Lower lobe of right lung (tissue), 2 donors: ENCODE measurements at places on chromosomes 1 and 21. TPM values are rescaled to one million over a fixed set of nuclear protein-coding genes. Genes with fewer than 3 reads are reported as not detected.

DNA sequence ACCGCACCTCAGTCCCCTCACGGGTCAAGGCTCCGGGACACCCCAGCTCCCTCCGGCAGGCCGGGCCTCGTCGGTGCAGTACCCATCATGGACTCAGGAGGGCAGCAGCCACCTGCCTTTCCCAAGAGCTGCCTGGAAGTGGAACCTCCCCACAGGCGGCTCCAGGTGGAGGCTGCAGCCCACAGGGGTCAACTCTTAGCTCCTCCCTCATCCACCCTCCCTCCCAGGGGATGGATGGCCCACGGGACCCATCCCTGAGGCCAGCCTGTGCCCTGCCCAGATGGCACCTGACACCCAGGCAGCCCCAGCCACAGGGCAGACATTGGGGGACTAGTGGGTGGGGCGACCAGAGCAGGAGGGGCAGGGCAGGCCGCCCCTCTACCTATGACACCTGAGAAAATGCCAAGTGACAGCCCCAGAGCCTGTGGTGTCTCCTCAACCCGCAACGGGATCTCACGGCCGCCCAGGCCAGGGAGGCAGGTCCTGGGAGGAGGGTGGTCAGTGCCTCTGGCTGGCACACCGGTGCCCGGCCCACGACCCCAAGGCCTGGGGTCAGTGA lies 1.2 kb upstream of the ARHGEF16 start:
- peak; percentile 83 for DNase-seq

The SELENON gene
- total RNA-seq = 83.4 TPM

The PLD5 gene
- 0.21 TPM for total RNA-seq

DNA sequence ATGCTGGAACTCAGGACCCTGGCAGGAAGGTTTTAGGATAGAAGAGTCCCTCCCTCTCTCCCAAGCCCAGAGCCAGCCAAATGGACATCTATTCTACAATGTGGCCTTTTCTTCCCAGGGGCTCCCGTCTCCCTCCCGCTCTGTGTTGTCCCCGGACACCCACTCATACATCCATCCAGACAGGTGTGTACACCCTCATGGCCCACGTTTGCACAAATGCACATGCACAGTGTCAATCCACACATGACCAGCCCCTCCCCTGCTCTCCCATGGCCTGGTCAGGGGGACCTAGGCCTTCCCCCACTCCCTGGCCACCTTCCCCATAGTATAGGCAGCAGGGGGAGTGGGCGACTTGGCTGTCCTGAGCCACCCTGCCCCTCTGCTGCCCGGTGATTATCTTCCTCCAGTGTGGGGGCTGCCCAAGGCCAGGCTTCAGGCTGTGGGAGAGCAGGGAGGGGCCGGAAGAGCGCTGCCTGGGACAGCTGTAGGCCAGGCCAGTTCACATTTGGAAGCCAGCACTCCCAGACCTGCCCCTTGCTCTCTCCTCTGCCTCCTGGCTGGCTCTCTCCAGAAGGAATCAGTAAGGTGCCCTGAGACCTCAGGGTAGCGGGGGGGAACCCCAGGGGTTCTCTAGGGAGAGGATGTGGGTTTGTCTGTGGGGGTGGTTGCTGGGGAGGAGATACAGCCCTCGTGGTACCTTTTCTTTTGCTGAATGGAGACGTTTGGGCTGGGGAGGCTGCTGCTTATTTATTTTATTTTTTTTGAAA lies 4.1 kb upstream of the PTPN7 start:
- no peak for DNase-seq

DNA sequence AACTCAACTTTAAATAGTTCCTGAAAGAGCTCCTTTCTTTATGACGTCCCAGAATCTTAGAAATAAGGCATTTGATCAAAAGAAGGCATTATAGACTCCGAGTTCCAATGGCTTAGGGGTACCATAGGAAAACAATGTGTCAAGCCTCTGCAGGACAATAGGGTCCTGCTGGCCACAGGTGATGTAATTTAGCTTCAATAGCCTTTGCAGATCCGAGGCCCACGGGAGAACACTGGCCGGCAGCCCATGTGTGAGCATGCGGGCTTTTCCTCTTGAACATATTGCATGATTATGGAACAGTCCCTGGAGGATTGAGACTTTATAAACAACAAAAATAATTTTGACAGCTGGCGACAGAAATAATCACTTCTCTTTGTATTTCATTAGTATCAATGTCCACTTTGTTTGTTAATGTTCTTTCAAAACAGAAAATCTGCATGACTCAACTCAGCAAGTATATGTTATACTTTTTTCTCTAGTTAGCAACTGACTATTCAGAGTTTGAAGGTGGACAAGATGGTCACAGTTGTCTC lies 49.0 kb upstream of the NR5A2 start:
- no peak for DNase-seq

DNA sequence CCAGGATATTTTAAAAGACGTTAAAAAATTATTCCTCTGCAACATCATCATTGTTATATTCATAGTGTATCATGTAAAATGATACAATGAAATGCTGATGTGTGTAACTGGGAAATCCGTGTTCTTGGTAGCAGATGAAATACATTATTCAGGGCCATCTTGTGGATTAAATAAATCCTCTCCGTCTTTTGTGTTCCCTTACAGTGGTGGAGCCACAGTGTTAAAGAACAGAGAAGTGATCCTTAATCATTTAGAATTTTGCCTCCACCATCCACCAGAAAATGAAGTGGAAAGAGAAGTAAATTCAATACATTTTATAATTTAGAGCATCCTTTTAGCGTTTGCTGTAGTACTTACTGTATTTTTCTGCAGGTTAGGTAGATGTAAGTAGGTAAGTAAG lies 1.3 kb downstream of the DYRK3 start:
- DNase-seq = no peak

GRCh38 chr1:98373056-98373455 lies 288.5 kb upstream of the SNX7 start:
- DNase-seq = no peak

DNA sequence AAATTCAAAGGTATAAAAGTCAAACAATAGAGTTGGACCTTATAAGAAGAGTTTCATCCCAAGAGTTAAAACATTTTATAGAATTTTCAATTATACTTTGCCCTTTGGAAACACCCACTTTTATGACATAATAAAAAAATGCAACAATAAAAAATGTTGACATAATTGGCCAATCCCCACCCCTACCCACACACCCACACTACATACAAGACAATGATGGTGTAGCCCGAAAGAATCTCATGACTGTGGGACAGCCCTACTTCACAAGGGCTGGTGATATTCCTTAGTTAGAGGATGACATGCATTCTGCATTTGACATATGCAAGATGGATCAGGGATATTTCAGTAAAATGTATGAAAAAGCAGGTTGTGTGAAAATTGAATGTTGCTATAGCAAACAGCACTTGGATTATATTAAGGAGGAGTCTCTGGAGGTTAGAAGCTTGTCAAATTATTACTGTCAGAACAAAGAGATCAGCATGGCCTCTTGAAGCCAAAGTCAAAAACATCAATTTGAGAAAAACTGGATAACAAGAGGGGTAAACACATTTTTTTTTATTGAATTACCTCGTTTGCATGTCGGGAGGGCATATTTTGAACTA lies 133.0 kb upstream of the SAMSN1 start:
- DNase-seq = no peak

DNA sequence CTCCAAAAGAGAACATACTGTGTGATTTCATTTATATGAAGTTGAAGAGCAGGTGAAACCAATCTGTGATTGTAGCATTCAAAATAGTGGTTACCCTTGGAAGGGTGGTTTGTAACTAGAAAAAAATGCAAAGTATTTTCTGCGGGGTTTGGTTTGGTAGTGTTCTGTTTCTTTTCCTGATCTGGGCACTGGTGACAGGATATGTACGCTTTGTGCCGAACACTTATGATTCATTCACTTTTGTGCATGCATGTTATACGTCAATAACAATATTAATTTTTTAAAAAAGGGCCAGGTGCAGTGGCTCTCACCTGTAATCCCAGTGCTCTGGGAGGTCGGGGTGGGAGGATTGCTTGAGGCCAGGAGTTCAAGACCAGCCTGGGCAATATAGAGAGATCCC lies 63.8 kb downstream of the CD34 start:
- no peak for DNase-seq

GRCh38 chr1:156414461-156415064 lies 45.6 kb downstream of the RHBG start:
- no peak for DNase-seq

GRCh38 chr1:11207898-11208611 lies 18.9 kb downstream of the ANGPTL7 start:
- no peak for DNase-seq

- DNase-seq = no peak
Measured at GRCh38 chr1:45005761-45006160, 5.4 kb downstream of the HECTD3 start.

DNA sequence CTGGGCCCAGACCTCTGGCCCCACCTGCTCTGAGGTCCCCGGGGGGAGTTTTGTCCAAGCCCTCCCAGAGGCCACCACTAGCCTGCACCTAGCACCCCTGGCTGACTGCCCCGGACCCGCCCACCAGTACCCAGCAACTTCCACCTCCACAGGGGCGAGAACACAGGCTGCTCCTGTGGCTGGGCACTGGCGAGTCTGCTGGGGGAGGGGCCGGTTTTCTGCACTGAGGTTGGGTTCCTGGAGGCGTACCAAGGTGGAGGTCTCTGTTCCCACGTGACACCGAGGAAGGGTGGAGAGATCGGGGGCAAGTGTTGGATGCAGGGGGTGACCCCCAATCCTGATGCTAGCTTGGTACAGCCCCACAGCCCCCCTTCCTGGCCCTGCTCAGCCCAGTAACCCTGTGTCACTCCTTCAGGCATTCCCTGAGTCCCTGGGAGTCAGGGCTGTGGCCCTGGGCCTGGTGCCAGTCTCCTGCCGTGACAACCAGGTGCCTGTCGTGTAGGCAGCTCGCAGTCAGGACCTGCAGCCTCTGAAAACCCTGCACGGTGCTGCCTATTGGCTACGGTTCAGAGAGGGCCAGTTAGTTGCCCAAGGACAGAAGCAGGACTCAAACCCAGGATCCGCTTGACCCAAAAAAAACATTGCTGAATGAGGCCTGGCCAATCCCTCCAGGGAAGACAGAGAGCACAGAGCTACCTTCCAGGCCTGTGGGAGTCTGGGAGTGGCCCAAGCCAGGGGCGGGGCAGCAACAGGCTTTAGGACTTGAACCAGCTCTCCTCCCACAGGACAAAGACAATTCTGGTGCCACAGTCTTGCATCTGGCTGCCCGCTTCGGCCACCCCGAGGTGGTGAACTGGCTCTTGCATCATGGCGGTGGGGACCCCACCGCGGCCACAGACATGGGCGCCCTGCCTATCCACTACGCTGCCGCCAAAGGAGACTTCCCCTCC lies 3.1 kb downstream of the ESPN start:
- no peak for DNase-seq

The GIPC2 gene
- total RNA-seq = 2.9 TPM

DNA sequence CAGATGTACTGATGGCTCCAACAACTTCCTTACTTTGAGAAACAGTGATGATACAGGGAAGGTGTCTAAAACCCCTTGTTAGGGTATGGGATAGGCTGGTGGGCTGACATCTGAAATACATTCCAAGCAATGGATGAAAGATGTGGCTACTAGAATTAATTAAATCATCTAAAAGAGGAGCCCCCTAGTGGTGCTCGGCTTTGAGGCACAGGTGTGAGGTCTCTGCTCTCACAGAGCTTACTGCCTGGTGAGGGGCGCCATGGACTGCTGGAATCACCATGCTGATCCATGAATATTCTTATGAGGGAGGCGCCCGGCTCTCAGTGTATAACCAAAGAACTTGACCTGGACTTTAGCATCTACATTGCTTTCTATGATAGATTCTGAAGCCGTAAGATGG lies 48.5 kb downstream of the GNG4 start:
- no peak for DNase-seq

- no peak for DNase-seq
Measured at GRCh38 chr21:37338671-37339551, 27.7 kb upstream of the DYRK1A start.

- no peak for DNase-seq
Measured at GRCh38 chr1:3477241-3477995, 23.0 kb downstream of the ARHGEF16 start.

DNA sequence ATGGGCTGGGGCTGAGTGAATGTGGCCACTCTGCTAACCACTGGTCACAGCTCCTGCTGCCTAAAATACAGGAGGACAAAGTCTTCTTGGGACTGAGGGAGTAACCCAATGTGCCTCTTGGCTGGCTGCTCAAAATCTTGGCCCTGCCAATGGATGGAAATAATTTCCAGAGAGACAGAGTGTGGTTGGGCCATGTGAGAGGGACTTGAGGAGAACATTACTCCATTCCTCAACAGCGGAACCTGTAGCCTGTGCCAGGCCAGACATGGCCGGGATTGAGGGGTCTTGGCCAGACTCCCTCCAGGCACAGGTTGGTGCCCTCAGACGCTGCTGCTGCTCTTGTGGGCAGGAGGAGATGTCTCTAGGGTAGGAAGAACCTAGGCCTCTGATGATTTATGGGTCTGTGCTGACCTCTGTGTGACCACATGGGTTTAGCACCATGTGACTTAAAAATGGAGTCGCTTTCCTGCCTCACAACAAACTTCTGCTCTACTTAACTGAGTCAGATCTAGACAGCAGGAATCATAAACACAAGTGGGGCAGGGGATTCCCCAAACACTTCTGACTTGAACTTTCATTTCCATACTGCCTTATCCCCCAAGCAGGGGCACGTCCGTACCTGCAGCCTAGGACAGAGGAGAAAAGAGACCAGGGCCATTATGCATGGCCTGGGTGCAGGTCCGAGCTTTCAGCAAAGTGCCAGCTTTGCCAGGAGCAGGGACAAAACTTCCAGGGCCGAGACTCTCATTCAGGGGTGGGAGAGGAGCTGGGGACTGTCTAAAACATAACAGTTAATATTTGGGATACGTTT lies 79.2 kb downstream of the CD34 start:
- no peak for DNase-seq

- DNase-seq = peak; percentile 71
Measured at GRCh38 chr1:50968821-50969610, 1.0 kb upstream of the CDKN2C start.

- DNase-seq = no peak
Measured at GRCh38 chr1:58256041-58256440, 290.5 kb downstream of the OMA1 start.

GRCh38 chr1:206679738-206680211 lies 4.9 kb upstream of the MAPKAPK2 start:
- DNase-seq = no peak

GRCh38 chr1:200488375-200489165 lies 78.7 kb upstream of the ZNF281 start:
- no peak for DNase-seq

The SLFNL1 gene
- total RNA-seq = 4.8 TPM

GRCh38 chr1:5622412-5622811 lies 369.8 kb downstream of the NPHP4 start:
- no peak for DNase-seq

- no peak for DNase-seq
Measured at GRCh38 chr1:230828421-230828820, 39.9 kb downstream of the C1orf198 start.

GRCh38 chr21:25509862-25510261 lies 97.4 kb downstream of the MRPL39 start:
- DNase-seq = no peak
